ENCODE measurements at places on chromosomes 1 and 21.
A peak's percentile ranks its signal among the peaks of the same experiment; 100 is the strongest.

DNA sequence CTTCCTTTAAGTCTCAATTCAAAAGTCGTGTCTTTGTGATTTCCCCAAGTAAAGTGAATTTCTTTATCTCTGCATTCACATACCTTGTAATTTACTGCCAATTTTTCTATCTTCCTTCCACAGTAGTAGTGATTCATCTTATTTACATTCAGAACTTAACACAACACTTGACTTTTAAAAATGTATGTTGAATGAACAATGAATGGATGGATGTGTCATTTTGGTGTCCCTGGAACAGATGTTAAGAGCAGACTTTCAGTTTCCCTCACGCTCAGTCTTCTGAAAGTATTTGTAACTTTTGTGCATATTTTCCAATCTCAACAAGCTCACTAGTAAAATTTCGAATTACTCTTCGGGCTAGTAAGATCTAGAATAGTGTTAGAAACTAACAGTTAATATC is 352.0 kb downstream of the HHIPL2 start:
- no peak for DNase-seq

GRCh38 chr1:164699815-164700491 is 141.0 kb downstream of the PBX1 start:
- no peak for DNase-seq

- no peak for DNase-seq
Measured at GRCh38 chr1:1950940-1951339, 31.9 kb upstream of the TMEM52 start.

DNA sequence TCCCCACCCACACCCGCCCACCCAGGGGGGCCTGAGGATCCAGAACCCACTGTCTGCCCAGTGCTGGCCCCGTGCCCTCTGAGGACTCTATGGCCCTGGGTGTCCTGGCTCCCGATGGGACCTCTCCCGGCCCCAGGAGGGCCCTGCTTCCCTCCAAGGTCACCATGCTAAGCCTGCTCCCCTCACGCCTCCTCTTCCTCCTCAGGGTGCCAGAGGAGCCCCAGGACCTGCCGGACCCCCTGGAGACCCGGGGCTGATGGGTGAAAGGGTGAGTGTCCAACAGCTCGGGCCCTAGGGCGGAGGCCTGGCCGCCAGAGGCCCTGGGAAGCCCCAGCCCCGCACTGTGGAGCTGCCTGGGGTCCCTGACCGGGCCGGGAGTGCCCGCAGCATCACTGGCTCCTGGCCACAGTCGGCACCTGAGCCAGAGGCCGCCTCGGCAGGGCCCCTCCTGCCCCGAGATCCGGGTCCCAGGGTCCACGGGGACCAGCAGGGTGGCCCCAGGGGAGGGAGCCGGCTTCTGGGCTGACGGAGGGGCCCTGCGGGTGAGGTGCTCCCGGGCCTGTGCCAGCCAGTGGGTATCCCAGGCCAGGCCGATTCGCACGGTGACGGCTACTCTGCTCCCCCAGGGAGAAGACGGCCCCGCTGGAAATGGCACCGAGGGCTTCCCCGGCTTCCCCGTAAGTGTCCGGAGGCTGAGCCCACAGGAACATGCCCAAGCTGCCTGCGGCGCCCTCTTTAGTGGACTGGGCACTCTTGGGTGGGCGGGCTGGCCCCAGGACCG is 16.1 kb downstream of the COL6A1 start:
- DNase-seq, result peak; percentile 55
